ENCODE measurements at places on chromosomes 13 and 19.

GRCh38 chr13:29595380-29596063, at the start of gene SLC7A1:
Gene SLC7A1 (minus strand): TSS chr13:29595688. CDS start chr13:29536188, 59,500 bp downstream.
- peak; percentile 54 for DNase-seq

- no peak for DNase-seq
Measured at GRCh38 chr13:59748046-59748445, 415.7 kb downstream of the DIAPH3 start.

DNA sequence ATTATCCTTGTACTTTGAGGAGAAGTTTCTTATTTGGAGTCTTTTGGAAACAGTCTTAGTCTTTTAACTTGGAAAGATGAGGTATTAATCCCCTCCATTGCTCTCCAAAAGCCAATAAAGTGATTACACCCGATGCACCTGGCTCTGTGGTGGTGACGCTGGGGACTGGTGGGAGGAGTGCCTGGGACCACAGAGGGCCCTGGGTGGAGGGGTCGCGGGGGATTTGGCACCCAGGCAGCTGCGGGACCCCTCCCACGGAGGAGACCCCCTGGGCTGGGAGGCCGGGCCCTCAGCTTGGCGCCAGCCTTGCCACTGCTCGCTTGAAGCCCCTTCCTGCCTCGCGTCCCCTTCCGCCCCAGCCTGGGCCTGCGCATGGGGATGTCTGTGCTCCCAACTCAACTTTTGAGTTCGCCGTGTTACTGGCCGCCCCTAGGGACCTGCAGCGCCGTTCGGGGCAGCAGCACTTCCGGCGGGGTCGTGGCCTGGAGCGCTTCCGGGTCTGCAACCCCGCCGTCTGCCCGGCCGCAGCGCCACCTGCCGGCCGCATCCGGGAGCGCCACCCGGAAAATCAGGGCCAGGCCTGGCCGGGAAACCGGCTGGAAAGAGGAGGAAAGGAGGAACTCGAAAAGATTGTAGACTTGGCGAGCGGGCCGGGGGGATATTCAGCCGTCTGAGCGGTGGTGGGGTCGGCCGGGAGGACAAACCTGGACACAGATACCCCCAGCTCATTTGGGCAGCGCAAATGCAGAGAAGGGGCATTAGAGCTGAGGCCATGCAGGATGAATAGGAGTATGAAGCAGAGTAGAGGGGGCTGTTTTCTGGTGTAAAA, 8.4 kb downstream of the PEAK3 start:
- DNase-seq = peak; percentile 45

- DNase-seq = no peak
Measured at GRCh38 chr13:105952233-105952972, 583.1 kb downstream of the EFNB2 start.

DNA sequence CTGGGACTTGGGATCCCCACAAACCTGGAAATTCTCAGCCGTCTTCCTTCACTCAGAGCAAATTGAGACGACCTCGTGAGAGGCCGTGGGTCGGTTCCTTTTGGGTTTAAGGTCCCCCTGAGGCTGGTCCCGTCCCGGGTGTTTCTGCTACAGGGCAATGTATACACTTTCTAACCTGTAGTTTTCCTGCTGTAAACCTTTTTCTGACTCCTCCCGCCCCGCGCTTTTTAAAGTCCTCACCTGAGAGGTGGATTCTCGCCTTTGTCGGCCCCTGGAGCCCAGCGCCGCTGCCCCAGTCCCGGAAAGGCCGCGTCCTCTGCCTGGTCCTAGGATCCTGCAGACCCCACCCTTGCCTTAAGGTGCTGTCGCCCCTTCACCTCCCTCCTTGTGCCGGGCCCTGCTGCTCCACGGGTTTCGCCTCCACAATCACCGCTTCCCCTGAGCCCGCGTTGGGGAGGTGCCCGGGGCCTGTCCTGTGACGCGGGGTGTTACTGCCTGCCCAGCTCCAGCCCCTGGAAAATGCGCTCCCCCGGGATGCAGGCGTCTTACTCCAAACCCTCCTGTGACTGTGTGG, 391 bp downstream of the ZNF761 start:
- no peak for DNase-seq

DNA sequence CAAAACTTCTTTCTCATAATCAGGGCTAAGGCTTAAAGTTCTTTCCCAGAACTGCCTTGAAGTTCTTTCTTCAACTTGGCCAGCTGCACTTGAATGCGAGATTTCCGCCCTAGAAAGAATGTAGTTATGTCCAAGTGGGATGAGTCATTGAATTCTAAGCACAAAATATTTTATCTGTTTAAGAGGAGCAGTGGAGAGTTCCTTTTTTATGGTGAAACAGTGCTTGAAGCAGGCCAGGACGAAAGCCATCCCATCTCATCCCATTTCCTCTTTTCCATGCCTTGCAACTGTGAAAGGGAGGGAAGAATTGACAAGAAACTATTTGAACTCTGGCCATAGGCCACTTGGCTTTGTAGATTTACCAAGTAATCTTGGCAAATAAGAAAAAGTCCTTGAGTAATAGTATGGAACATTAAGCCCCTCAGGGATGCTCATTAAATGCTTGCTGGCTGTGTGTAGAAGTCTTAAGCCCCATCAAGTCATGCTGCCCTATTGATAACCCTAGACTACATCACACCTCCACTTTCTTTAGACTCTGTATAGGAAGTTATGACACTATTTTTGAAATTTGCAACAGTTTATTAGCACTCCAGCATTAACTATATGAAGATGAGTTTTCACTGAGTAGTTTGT, 174.5 kb downstream of the KCTD12 start:
- no peak for DNase-seq

GRCh38 chr19:5153601-5154128, 184.8 kb downstream of the KDM4B start:
- DNase-seq = no peak

DNA sequence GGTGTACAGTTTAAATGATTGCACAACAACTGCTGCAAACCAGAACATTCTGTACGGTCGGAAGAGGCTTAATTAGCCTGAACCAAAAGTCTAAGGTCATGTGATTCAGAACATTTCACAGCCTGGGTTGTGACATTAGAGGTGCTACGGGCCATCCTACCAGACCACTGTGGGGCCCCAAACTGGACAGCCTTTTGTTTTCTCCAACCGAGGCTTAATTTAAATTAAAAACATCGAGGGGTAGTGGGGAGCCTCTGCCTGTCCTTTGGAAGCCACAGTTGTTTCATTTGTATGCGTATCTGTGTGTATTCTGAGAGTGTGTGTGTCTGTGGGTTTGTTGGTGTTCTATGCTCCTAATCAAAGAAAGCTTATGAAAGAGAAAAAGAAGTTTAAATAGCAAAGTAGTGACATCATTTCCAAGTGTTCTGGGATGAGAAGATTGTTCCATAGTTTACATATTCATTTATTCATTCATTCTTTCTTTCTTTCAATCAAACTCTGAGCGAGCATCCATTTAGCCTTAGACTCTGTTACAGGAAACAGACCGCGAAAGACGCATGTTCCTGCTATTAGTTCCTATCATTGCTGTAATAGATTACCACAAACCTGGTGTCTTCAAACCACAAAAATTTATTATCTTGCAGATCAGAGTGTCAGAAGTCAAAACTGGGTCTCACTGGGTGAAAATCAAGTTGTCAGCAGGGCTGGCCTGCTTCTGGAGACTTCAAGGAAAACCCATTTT, 444.8 kb downstream of the FOXO1 start:
- DNase-seq = no peak

- no peak for DNase-seq
Measured at GRCh38 chr13:75454497-75454896, 27.5 kb downstream of the TBC1D4 start.

DNA sequence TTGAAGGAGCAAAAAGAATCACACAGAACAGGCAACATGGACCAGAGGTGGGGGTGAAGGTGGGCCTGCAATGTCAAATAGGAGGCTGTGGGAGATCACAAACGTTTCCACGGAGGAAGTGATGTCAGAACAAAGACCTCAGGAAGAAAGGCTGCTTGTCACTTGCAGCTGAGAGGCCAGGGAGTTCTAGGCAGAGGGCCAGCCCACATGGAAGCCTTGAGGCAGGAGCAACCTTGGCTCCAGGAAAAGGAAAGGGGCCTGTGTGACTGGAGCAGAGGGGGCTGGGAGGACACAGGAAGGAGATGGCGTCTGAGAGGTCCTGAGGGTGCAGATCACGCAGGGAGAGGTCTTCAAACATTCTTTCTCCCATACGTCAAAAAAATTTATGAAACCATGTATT, 16.3 kb downstream of the ZNF160 start:
- no peak for DNase-seq

DNA sequence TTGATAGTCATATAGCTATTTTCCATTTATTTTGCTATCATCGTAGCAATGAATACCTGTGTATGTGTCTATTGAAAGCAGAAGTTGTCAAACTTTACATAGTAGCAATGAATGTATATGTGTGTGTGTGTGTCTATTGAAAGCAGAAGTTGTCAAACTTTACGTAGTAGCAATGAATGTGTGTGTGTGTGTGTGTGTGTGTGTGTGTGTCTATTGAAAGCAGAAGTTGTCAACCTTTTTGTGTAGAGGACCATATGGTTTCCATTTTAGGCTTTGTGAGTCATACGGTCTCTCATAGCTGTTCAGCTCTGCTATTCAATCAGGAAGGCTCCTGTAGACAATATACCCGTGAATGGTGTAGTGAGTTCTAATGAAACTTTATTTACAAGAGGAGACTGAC, 20.8 kb downstream of the NLRP4 start:
- no peak for DNase-seq

GRCh38 chr19:29324291-29324680, 111.3 kb upstream of the UQCRFS1 start:
- DNase-seq = no peak
